ENCODE measurements at places on chromosomes 1 and 21. TPM values are rescaled to one million over a fixed set of nuclear protein-coding genes. Genes with fewer than 3 reads are reported as not detected.
A peak's percentile ranks its signal among the peaks of the same experiment; 100 is the strongest.

The SEMA4A gene
- polyA plus RNA-seq = 27.5 TPM

- no peak for DNase-seq
These were observed 187.4 kb downstream of the KCNK2 start for GRCh38 chr1:215269955-215270354.

GRCh38 chr1:83626603-83627002, 372.3 kb downstream of the TTLL7 start:
- DNase-seq = no peak

GRCh38 chr1:55947446-55947845, 631.9 kb downstream of the PLPP3 start:
- no peak for DNase-seq

DNA sequence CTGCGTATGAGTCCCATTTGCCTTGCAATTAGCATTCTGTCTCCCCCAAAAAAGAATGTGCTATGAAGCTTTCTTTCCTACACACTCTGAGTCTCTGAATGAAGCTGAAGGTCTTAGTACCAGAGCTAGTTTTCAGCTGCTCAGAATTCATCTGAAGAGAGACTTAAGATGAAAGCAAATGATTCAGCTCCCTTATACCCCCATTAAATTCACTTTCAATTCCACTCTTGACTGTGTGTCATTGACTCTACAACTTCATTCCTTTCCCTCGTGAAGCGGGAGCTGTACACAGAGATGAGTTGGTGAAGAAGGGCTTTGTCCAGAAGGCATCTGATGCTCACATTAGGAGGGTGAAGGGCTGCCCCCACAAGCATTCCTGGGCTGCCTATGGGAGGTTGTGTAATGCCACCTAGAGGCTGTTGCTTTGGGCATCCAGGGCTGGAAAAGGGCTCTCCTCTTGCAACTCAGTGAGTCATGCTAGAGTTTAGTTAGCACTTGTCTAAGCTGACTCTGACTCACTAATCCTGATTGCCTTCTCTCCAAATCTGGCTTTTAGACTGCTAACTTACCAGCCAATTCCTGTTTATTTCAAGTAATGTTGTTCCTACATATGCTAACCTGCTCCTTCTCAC, 1.8 kb downstream of the SPRR1B start:
- peak; percentile 12 for DNase-seq

DNA sequence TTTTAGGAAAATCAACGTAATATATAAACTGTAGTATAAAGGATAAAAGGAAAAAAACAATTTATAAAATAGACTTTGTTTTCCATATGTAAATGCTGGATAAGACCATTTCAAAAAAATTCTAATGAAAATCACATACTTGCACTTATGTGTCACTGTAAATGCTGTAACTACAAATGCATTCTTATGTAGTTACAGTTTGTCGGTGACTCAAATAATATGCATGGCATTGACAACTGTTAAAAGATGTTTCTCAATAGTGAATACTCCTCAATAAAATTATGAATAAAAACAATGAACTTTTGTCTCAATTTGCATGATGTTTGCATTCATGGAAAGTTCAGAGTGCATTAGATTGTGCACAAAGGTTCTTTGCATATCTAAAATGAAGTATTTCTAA, 614.0 kb upstream of the CHRM3 start:
- no peak for DNase-seq

Measured in renal pelvis (tissue), 12 donors.